Activated naive CD4-positive, alpha-beta T cell (primary cell): ENCODE measurements at places on chromosomes 7 and 10.

DNA sequence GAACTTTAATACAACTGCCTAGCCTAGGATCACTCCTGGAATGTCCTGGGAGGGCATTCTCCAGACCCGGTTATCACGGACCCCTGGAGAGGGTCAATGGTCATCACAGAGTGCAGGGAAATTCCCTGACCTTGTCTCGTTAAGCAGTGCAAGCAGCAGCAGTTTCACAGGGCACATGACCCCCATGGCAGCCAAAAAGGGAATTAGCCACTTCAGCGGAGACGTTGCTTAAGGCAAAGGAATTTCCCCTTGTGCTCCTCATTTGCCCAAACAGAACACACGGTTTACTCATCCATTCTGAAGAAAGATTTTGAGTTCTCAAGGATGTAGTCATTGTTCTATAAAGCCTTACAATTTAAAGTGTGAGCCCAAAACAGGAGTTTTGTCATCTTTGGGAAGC lies 260.3 kb downstream of the SNX13 start:
- no peak for DNase-seq

DNA sequence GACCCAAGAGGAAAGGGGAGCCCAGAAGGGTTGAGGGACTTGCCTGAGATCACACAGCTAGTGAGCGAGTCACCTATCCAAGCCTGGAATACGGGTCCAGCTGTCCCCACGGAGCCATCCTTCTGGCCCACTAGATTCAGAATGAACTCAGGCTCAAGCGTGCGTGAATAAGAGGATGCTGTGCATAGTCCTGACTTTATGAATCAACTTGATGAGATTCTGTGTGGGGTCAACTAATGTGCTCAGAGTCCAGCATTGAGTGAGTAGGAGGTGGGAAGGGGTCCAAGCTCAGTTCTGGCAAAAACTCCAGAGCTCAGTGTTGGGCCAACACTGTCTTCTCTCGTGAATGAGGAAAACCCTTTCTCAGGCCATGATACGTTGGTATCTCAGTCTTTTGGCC lies 41.4 kb downstream of the CAMK1D start:
- no peak for DNase-seq

- DNase-seq = no peak
Measured at GRCh38 chr10:71504168-71504567, 107.4 kb downstream of the CDH23 start.

DNA sequence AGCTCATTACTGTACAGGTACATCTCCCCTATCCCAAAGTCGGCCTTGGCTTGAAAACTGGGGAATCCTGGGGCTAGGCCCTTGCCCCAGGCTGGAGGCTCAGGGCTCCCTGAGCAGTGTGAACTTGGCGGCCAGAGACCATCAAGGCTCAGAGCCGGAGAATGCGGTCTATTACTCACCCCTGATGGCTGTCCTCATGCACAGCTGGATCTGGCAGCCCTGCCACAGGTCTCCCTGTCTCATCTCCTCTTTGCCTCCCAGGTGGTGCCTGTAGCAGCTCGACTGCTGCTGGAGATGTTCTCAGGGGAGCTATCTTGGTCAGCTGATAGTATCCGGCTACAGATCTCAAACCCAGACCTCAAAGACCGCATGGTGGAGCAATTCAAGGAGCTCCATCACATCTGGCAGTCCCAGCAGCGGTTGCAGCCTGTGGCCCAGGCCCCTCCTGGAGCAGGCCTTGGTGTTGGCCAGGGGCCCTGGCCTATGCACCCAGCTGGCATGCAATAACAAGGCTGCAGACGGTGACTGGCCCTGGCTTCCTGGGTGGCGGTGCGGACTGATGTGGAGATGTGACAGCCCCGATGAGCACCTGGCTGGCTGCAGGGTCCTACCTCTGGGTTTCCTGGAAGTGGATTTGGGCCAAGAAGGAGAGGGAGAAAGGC lies 10.7 kb downstream of the IRF5 start:
- DNase-seq = no peak

DNA sequence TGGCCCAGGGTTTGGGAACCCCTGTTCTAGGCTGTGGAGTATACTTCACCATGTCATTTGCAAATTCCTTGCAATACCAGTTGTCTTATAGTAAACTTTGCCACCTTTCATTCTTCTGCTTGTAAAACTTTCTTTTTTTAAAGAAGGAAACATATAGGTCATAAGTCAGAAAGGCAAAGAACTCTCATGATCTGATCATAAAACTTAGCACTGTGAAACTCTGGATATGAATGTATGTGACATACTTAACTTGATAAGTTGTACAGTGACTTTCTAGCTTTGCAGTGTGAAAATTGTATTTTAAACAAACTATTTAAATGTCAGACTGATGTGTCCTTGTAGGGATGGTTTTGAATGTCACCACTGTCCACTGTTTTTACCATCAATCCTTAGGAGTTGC lies 31.0 kb upstream of the SAMD9L start:
- DNase-seq = no peak
